Stimulated activated CD4-positive, alpha-beta T cell treated with anti-CD3 and anti-CD28 coated beads, TNF-alpha, amount 100 ng/mL, for 1 hour (primary cell): ENCODE measurements at places on chromosomes 12 and 14.

GRCh38 chr12:105522166-105522825 lies 191.8 kb downstream of the C12orf75 start:
- no peak for DNase-seq

- DNase-seq: no peak
Measured at GRCh38 chr12:58668871-58669270, 251.4 kb downstream of the LRIG3 start.

DNA sequence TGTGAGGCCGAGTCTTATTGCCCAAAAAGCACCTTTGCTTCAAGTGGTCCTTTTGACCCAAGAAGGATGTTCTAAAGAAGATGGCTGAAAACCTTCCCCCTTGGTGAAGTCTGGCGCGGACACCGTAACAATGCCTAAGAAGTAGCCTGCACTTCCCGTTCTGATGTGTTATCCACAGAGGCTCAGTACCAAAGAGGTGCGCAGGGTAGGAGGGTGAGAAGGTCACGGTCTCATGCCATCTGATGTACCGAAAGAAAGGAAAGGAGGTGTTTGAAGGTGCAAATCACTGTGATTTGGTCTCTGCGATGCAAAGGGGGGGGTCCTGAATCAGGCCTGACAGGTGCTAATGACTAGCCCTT lies 9.9 kb downstream of the PEBP1 start:
- no peak for DNase-seq

DNA sequence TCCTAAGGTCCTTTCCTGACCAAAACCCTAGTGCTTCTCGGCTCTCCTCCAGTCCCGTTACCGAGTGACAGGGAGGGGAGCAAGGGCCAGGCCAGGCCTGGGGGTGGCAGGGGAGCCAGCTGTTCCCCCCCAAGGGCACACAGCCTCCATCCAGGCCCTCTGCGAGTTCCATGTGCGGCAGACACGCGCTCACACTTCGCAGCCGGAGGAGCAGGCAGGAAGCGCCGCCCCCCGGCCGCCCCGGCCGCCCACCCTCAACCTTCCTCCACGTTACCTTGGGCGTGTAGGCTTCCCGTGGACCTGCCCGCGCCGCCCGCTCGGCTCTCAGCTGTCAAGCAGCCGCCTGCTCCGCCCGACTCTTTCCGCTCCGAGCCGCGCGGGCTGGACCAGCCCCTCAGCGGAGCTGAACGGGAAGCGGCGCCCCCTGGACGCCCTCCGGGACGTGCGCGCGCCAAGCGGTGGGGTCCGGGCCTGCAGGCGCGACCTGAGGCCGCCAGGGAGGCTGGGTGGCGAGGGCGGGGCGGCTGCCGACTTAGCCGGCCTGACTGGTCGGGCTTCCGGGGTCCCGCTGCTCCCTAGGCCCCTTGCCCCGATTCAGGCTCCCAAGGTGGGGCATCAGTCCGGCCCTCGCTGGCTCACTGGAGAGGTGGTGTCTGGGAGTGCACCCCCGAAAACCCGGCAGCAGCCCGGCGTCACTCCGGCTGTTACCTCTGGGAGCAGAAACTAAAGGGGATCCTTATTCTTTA lies at the start of gene CRACR2A:
CRACR2A (minus strand) TSS at position 369 of the 746 bp plus-strand sequence. CDS start 56,110 bp downstream, outside the sequence.
- DNase-seq: peak; percentile 76

DNA sequence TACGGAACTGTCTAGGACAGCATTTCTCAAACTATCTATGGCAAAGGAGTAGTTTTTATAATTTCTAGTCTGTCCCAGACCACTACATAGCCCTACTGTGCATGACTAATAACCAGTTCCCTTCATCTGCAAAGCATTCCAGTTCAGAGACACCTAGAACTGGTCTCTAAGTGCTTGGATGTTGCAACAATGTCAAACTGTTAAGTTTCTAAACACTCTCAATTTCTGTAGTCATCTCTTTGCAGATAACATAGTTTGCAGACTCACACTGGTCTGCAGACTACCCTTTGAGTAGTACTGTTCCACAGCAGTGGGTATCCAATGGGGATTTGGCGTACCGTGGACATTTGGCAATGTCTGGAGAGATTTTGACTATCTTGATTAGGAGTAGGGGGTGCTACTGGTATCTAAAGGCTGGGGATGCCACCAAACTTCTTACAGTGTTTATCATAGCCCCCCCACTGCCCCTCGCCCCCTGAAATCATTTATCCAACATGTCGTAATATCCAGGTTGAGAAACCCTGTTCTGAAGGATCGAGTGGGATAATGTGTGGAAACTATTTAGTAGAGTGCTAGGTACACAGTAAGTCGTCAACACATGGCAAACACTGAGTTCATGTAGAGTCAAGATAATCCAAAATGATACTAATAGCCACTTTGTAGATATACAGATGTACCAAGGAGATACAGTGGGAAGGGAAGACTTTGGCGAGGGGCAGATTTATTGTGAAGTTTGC lies 1.7 kb downstream of the C12orf76 start:
- DNase-seq: no peak

- no peak for DNase-seq
Measured at GRCh38 chr12:109443794-109444193, 33.3 kb downstream of the KCTD10 start.

GRCh38 chr12:16187660-16188059 lies 89.8 kb downstream of the SLC15A5 start:
- DNase-seq: no peak

DNA sequence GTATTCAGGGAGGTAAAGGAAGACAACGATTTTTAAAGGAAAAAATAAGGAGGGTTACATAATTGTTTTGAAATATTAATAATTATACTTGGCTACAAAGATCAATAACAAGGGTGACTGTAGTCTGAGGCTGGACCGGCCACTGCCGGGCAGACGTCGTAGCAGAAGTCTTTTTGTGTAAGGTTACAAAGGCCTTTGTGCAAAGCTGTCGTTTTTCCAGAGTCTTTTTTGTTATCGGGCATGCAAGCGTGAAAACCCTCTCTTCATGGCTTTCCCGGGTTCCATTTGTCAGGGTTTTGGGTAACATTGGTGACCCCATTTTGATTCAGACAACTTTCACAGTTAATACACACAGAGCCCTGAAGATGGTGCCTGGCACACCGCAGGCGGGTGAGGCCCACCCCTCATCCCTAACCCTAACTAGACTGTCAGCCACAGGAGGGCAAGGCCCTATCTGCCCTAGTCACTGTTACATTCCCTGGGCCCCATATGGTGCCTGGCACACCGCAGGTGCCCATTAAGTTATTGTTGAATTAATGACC lies 31.3 kb downstream of the RILPL1 start:
- DNase-seq: no peak

DNA sequence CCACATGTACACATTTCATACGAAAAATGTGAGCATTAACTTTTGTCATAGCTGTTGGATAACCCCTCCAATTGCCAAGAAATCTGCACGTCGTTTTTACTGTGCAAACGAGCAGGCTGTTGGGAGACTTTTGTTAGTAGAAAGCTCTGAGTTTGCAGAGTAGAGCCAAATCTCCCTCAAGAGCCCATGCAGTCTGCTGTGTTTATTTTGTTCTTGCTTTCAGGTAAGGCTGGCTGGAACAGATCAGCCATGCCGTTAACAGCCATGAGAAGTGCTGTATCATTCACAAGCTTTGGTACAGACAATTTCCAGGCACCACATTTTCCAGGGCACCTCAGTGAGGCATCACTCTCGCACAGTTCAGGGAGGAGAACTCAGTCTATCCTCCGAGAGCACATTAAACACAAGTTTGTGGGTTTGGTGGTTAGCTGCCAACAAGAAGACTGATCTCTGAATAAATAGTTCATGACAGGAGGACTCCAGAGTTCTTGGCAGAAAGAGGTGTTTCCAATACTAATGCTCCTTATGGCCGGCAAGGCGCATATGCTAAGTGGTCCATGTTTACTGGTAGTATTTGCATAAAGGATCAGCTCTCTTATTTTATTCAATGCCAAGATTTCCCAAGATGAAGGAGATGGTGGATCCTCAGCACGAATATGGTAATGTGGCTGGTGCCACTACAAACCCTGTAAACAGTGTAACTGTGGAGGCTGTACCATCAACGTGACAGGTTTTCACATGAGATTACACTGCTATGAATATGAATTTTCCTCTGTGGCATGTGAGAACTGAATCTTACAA lies 30.3 kb upstream of the PELI2 start:
- DNase-seq: no peak

DNA sequence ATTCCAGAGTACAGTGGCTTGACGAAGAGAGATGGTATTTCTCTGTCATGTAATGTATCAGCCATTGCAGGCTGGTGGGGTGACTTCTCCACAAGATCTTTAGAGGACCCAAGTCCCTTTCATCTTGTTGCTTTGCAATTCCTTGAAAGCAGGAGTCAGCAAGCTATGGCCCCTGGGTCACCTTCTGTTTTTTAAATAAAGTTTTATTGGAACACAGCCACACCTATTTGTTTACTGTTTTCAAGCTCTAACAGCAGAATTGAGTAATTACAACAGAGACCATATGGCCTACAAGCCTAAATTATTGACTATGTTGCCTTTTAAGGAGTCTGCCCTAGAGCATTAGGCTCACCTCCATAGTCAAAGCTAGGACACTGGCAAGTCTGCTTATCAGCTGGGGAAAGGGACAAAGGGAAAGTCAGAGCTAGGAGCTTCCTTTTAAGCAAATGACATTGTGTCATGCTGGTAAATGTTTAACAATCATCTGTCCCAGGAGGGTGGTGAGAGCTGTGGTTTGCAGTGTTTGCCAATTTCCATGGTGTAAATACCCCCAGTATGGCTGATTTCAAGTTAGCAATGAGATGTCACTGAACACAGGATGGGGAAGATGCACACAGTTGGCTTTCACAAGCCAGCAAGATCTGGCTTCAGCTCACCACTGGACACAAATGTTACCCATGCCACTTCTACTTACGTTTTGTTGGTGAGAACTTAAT lies 87.7 kb upstream of the PWP1 start:
- no peak for DNase-seq

GRCh38 chr14:59292028-59292427 lies 103.6 kb downstream of the DAAM1 start:
- DNase-seq: no peak

- no peak for DNase-seq
Measured at GRCh38 chr12:93058280-93058679, 129.2 kb upstream of the EEA1 start.

DNA sequence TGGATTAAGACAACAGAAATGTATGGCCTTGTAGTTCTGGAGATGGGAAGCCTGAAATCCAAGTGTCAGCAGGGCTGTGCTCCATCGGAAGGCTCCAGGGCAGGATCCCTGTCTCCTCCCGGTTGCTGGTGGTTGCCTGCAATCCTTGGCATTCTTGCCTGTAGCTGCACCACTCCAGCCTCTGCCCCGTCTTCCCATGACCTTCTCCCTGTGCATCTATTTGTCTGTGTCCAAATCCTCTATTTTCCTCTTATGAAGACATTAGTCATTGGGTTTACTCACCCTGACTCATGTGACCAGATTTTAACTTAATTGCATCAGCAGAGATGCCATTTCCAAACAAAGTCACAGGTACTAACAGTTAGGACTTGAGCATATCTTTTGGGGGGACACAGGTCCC lies 15.1 kb downstream of the TUNAR start:
- no peak for DNase-seq

GRCh38 chr14:28321475-28322244 lies 444.9 kb upstream of the FOXG1 start:
- no peak for DNase-seq

GRCh38 chr12:48794870-48795269 lies 6.0 kb upstream of the ADCY6 start:
- no peak for DNase-seq

- DNase-seq: no peak
Measured at GRCh38 chr14:103480595-103480994, 42.0 kb downstream of the CKB start.

- no peak for DNase-seq
Measured at GRCh38 chr12:107377596-107378385, 284.4 kb upstream of the CRY1 start.

GRCh38 chr12:105001476-105001875 lies 15.4 kb downstream of the NOPCHAP1 start:
- no peak for DNase-seq

GRCh38 chr14:103861413-103862392 lies 14.3 kb upstream of the PPP1R13B start:
- no peak for DNase-seq

GRCh38 chr12:94753036-94753679 lies 102.8 kb upstream of the TMCC3 start:
- DNase-seq: no peak

DNA sequence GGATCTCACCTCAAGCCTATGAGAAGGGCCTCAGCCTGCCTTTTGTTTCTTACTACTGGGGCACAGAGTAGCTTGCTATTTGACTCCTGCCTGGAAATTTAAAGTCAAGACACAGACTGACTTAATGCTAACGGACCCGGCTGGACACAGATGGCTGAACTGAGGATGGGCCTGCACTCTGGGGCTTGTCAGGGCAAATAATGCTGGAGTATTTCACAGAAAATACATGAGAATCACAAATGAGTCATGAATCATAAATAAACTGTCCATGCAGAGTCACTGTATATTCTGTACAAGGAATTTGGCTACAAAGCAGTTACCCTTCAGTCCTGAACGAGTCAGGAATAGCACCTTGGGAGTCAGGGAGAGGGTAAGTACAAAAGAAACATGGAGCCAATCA lies 683.2 kb upstream of the FOXG1 start:
- DNase-seq: no peak

DNA sequence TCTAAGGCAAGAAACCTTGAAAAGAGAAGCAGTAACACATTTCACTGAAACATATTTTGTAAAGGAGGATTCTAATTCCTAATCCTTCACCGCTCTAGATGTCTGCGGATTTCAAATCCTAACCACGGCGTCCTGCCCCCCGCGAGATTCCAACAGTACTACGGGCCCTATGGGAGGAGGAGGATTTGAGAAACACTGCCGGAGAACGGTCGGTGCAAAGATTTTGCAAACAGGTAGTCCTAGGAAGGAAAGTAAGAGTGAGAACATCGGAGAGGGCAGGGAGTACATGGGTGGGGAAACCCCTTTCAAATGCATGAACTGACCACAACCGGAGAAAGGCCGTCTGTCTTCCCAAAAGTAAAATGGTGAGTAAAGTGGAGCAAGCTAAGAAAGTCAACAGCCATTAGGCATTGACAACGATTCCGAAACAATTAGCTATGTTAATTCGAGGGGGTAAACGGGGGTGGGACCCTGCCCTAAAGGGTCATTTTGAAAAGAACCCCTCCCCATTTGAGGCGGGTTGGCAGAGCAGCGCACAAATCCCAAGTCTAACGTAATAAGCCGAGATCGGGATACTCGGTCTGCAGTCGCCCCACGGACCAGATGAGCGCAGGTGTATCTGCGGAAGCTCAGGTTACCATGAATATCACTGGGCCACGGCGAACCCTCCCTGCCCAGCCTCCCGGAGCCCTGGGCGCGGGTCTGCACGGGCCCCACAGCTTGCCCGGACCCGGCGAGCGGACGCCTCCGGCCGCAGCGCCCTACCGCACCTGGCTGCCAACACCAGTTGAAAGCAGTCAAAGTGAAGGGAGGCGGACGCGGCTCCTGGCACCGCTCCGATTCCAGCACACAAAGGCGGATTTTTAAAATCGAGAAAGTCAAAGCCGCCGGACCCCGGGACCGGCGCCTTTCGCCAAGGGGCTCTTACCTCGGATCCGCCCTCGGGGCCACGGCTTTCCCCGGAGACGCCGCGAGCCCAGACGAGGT lies 662 bp downstream of the EPS8 start:
- DNase-seq: no peak
